ENCODE measurements at places on chromosomes 6 and 20.

DNA sequence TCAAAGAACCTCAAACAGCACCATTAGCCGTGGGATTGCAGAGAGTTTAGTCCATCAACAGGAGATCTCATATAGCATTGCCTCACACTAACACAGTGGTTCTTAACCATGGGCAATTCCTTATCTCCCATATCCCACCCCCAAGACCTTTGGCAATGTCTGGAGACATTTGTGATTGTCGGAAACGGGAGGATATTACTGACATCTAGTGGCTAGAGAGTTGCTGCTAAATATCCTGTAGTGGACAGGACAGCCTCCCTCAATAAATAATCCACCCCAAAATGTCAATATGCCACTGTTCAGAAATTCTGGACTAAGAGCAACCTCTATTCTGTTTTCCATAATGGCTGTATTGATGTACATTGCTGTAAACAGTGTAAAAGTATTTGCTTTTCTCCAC, 210.1 kb upstream of the CCN2 start:
- no peak for DNase-seq

GRCh38 chr6:126664271-126664670, 324.4 kb downstream of the CENPW start:
- DNase-seq, result no peak

GRCh38 chr6:18415671-18416340, 28.7 kb downstream of the RNF144B start:
- no peak for DNase-seq

- no peak for DNase-seq
Measured at GRCh38 chr20:19794941-19795340, 36.9 kb downstream of the RIN2 start.

DNA sequence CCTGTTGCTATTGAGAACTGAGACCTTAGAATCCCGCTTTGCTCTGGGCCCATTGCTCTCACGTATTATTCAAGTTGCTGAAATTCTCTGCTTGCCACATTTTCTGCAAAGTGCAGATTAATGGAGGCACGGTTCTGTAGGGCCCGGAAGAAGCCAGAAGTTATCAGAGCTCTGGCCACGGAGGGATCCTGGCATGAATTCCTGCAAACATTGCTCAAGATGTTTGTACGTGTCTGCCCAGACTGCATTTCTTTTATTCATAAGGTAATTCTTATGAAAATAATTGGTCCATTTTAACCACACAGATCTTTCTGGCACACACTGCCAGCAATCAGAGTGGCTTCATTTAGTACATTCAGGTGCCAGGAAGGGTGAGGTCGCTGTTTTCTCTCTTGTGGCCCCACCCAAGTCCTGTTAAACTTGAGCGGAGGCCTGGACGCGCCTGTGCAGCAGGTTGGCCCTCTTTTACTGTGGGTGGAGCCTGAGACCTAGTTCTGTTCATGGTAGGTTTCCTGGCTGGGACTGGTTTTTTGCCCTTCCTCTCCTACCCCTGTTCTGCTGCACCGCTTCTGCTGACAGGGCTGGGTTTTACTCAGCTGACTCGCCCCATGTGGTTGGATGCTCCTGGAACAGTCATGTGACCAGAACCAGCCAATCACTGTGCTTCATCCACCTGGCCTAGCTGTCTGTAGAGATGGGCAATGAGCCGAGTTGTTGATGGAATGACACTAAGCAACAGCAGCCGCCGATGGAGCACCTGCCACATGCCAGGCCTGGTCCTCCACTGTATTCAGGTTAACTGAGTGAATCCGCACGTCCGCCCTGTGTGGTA, 230.2 kb downstream of the CDH4 start:
- DNase-seq, result no peak

- DNase-seq, result no peak
Measured at GRCh38 chr20:58148891-58149290, 79.6 kb downstream of the ANKRD60 start.

GRCh38 chr6:98812220-98812619, 22.2 kb upstream of the POU3F2 start:
- DNase-seq, result no peak

DNA sequence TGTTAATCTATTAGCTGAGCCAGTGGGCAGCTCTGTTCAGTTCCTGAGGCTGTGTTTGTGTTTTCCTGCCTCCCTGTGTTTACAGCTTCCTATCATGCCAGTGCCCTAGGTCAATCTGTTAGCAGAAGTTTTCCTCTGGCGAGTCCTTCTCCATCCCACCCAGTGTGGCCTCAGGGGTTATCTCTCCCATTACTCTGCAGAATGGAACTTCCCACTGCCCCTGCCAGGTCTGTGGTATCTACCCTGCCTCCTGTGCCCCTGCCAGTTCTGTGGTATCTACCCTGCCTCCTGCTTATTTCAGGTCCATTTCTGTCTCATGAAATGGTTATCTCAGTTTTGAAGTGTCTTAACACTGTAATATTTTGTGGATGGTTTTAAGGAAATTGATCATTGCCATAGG, 63.1 kb downstream of the SLX4IP start:
- no peak for DNase-seq

- DNase-seq, result no peak
Measured at GRCh38 chr6:3592371-3592941, 135.6 kb upstream of the SLC22A23 start.

DNA sequence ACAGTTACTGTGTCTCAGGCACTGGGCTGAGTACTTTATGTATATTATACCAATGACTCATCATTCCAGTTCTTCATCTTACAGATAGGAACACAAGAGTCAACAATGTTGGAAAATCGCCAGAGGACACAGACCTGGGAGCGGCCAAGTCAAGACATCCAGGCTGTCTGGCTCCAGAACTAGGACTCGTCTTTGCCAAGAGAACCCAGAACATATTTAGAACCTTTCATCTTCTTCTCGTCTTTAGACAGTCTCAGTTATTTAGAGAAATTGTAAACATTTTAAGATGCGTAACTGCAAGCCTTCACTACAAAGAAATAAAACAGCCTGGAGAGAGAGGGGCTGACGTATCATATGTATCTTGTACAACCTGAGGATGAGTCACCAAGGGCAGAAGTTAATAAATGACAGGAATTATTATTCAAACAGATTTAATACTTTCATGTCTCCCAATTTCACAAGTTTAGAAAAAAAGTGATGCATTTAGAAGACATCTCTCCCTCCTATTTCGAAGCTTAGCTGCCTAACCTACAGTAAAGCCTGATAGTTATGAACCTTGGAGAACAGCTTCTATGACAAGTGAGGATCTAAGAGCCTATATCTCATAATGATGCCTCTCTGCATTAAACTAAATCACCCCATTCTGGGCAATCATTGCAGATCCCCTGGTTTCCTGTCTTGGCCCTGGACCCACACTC, 43.4 kb downstream of the SLC22A3 start:
- DNase-seq, result no peak

DNA sequence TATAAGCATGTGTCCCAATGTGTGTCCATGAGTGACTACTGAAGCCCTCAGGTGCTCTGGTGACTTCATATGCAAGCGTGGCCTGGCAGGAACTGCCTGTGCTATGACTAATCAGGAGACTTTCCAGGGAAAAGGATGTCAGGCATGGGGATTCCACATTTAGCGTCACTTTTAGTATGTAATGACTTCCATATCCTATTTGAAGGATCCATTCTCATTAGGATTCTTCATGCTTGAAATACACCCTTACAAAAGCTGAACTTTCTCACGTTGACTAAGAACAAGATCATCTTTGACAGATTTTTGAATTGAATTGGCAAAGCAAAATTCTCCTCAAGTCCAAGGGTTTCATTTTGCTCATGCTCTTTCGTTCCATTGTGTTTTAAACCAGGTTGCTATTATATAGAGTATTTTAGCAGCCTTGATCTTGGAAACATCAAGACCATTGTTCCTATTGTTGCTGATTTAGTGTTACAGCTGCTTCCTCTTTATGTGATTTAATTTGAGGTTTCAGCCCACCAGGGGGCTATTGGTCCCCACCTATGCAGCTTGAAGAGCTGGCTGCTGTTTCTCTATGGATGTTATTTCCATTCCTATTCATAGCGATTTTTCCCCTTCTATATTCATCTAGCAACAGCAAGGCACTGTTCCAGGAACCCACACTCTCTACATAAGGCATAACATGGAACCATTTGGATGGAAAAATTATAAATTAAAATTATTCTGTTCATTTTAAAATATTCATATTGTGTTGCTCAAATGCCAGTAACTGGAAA, 418.6 kb downstream of the CDKAL1 start:
- no peak for DNase-seq
